ENCODE measurements at places on chromosomes 7 and 10.

GRCh38 chr7:32108651-32109050 is 38.4 kb upstream of the PDE1C start:
- DNase-seq: no peak

DNA sequence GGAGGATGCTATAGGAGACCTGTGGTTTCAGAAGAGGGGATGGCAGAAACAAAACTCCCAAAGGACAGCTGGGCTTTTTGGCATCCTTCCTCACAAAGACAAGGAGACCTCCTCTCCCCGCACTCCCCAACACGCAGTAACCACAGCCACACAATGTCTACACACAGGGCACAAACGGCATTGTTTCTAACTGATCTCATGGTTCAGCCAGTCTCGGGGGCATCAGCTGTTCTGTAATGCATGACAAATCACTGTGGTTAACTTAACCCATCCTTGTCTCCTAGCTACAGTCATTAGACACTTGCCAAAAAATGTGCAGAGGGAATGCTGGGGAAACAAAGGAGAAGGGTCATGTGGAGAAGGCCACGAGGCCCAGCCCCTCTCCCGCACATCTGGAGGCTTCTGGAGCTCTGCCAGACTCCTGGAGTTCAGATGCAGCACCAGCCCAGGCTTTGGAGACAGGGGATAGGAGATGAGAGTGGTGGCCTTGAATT is 7.6 kb upstream of the ADAMTS14 start:
- no peak for DNase-seq

- DNase-seq: no peak
Measured at GRCh38 chr10:101880232-101880573, 36.6 kb upstream of the KCNIP2 start.

- no peak for DNase-seq
Measured at GRCh38 chr7:148865283-148865682, 18.8 kb downstream of the EZH2 start.

DNA sequence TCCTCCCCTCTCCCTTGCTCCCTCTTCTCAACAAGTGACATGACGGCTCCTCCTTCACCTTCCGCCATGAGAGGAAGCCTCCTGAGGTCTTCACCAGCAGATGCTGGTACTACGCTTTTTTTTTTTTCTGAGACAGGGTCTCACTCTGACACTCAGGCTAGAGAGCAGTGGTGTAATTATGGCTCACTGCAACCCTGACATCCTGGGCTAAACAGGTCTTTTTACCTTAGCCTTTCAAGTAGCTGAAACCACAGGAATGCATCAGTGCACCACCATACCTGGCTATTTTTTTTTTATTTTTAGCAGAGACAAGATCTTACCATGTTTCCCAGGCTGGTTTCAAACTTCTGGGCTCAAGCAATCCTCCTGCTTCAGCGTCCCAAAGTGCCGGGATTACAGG is 43.6 kb downstream of the MDH2 start:
- DNase-seq: no peak

- no peak for DNase-seq
Measured at GRCh38 chr10:43594944-43595589, 11.2 kb upstream of the ZNF485 start.

GRCh38 chr7:104943502-104944343 is 70.3 kb upstream of the KMT2E start:
- no peak for DNase-seq

DNA sequence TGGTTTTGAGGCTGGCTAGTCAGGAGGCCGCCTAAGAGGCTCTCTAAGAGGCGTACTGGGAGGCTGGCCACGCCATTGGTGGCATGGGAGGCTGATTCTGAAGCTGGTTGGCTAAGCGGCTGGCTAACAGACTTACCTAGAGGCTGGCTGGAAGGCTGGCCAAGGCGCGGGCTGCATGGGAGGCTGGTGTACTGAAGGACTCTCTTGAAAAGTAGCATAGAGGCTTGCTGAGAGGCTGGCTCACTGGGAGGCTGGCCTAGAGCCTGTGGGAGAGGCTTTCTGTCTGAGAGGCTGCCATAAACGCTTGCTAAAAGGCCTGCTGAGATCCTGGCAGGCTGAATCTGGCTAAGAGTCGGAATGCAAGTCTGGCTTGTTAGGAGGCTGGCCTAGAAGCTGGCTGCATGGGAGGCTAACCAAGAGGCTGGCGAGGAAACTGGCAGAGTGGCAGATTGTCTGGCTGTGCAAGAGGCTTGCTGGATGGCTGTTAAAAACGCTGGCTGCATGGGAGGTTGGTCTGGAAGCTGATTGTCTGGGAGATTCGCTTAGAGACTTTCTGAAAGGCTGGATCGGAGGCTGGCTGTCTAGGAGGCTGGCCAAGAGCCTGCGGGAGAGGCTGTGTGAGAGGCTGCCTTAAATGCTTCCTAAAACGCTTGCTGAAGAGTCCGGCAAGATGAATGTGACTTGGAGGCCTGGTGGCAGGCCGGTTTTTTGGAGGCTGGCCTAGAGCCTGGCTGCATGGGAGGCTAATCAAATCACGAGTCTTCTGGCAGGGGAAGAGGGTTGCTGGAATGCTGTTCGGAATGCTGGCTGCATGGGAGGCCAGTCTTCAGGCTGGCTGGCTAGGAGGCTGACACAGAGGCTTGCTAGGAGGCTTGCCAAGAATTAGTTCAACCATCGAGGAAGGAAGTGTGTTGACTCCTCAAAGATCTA is 134.2 kb downstream of the OR13A1 start:
- no peak for DNase-seq

- no peak for DNase-seq
Measured at GRCh38 chr10:86401588-86402282, 35.1 kb upstream of the GRID1 start.

DNA sequence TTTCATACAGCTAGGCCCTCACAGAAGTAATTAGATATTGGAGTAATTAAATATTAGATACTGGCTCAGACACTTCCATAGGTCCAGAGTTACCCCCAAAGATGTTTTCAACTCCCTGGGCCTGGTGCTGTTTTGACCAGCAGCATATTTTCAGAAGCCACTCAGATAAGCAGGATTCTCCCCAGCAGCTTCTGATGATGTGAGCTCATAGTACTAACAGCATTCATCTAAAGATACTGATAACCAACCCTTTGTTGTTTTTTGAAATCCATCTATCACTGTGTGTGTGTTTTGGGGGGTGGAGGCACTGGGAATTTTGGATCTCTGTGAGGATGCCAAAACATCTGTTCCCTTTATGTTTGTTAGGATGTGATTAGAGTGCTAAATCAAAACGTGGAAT is 52.7 kb downstream of the VPS50 start:
- DNase-seq: no peak

- no peak for DNase-seq
Measured at GRCh38 chr7:150620061-150620460, 12.1 kb downstream of the GIMAP6 start.

DNA sequence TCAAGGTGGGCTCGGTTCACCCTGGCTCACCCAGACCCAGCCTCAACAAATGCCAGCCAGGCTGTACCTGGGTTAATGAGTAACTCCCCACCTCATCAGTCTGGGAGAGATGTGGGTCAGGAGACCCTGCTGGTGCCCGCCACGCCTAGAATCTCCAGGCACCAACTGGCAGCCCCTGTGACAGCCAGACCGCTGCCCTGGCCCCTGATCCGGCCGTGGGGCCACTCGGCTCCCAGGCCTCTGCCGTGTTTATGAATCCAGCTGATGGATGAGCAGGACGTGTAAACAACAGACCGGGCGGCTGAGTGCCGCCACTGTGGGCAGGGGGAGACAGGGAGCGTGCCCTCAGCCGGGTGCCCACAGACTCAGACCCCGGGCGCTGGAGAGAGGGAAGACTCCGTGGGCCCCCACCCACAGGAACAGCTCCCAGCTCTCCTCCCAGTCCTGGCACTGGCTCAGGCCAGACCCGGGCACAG is 34.0 kb upstream of the PDGFA start:
- DNase-seq: no peak

DNA sequence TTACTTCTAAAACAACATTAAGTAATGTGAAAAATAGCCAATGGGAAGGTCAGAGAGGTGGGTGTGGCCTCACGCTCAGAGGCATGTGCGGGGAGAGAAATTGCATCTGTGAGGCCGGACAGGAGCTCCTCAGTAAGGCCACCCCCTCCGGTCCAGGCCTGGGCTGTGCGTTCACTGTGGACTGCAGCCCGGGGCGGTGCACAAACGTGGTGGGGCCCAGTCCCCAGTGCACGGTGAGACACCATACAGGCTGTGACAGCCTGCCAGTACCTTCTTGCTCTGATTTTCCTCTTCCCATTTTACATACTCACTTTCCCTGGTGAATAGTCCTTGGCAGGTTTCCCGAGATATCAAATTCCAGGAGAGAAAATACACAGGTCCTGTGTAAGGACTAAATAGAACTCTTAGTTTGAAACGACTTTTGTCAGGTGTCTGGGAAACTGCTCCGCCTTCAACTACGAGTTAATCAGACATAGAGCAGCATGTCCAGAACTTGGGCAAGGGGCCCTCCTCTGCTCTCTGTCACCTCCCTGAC is 174.1 kb upstream of the MKI67 start:
- DNase-seq: no peak

GRCh38 chr7:79495544-79496272 is 42.2 kb upstream of the MAGI2 start:
- no peak for DNase-seq

DNA sequence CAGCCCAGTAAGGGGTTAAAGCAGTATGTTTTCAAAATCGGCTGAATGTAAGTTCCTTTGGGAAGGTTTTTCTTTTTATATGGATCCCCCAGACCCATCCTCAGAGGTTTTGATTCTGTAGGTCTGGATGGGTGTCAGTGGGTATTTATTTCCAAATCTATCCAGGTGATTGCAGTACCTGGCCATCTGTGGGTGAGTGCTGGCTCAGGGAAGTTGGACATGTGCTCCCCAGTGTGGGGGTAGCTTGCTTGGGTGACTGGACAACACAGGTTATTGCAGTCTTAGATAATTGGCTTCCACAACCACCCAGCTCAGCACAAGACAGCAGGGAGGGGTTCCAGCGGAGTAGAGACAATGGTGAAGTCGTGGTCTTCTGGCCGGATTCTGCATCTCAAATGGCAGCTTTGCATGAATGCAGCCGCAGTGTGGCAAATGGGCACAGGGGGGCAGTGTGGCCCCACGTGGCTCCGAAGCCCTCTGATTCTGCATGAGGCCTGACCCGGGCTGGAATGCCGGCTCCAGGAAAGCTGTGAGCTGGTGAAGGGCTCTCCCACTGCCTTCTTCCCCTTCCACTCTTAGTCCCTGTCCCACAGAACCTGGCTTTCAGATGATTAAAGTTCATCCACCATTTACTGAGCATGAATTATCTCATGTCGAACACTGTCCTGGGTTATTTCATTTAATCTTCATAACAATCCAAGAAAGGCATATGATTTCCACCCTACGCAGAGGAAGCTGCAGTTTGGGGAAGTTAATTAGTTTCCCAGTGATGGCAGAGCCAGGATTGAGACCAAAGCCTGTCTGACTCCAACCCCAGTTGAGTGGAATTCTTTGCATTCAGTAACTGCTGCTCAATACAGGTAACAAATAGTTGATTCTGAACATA is 64.5 kb upstream of the SYPL1 start:
- peak; percentile 83 for DNase-seq

- DNase-seq: no peak
Measured at GRCh38 chr7:30514177-30514576, 9.5 kb upstream of the GGCT start.

- no peak for DNase-seq
Measured at GRCh38 chr7:129702761-129703338, 91.3 kb downstream of the NRF1 start.

DNA sequence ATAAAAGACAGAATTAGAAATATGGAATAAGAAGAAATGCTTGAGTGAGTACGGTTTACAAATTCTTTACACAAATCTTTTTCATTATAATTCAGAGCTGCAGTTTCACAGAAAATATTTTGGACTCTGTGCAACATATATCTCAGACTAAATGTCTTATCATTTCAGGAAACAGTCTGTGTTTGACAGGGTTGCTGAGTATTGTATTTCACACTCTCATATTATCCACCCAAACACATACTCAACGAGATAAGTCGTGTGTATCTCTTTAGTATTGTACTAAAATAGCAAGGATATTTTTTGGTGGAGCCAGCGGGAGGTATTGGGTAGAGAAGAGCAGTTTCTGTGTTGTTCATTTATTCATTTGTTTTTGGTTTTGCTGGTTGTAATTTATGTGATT is 39.0 kb upstream of the SLC39A12 start:
- no peak for DNase-seq

GRCh38 chr7:2807460-2807844 is 36.7 kb downstream of the GNA12 start:
- no peak for DNase-seq

- DNase-seq: no peak
Measured at GRCh38 chr10:88668465-88668864, 4.2 kb downstream of the LIPF start.

- no peak for DNase-seq
Measured at GRCh38 chr10:131936736-131937135, 35.9 kb downstream of the PPP2R2D start.

DNA sequence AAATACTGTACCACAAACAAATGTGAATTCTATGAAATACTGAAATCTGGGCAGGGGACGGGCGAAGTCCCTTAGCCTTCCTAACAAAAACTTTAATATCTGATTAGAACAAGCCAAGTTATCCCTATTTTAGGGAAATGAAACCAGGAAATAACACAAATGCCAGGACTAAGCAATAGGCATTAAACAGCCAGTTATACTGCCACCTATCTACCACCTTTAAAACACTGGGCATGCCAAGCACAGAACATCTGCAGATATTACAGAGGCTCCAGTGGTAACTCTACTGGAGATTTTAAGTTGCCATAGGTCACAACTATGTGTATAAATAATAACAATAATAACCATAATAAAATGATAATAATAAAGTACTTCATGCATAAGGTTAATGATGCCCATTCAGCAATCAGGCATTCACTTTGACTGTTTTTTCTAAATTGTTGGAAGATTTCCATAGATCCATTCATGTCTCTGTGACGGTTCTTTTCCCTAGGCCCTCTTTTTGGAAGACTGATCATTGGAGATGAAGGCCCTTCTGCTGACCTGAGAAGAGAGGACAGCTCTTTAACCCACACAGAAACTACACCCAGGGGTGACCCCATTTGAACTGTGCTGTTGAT is 195.7 kb downstream of the CACNA2D1 start:
- no peak for DNase-seq

DNA sequence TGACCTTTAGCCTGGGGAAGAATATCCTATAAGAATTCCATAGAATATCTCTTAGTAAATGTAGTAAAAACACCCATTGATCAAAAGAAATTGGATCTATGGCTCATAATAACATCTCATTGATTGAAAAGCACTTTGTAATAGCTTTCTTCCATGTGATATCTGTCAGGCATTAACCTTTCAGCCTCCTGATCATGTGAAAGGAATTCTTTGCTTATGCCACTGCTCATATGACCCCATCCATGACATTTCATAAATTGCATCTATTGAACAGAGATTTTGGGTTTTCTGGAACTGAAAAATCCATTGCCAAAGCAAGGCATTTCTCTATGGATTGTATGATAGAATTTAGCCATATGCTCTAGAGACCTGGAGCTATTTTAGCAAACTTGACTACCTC is 519.3 kb upstream of the PFKP start:
- no peak for DNase-seq

DNA sequence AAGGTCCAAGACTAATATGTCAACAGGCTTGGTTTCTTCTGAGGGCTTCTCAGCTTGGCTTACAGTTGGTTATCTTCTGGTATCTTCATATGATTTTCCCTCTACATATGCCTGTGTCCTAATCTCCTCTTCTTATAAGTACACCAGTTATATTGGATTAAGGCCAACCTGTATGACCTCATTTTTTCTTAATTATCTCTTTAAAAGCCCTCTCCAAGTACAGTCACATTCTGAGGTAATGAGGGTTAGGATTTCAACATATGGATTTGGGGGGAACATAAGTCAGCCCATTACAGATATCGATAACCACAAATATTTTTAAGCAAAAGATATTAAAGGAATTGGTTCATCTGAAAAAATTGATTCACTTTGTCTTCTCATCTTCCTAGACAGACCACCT is 49.2 kb downstream of the IQUB start:
- no peak for DNase-seq

Data from NCI-H748 treated with DMSO at 0.1 percent for 48 hours (cell line).